NB4 (cell line): ENCODE measurements at places on chromosomes 3 and 15.
A peak's percentile ranks its signal among the peaks of the same experiment; 100 is the strongest.

DNA sequence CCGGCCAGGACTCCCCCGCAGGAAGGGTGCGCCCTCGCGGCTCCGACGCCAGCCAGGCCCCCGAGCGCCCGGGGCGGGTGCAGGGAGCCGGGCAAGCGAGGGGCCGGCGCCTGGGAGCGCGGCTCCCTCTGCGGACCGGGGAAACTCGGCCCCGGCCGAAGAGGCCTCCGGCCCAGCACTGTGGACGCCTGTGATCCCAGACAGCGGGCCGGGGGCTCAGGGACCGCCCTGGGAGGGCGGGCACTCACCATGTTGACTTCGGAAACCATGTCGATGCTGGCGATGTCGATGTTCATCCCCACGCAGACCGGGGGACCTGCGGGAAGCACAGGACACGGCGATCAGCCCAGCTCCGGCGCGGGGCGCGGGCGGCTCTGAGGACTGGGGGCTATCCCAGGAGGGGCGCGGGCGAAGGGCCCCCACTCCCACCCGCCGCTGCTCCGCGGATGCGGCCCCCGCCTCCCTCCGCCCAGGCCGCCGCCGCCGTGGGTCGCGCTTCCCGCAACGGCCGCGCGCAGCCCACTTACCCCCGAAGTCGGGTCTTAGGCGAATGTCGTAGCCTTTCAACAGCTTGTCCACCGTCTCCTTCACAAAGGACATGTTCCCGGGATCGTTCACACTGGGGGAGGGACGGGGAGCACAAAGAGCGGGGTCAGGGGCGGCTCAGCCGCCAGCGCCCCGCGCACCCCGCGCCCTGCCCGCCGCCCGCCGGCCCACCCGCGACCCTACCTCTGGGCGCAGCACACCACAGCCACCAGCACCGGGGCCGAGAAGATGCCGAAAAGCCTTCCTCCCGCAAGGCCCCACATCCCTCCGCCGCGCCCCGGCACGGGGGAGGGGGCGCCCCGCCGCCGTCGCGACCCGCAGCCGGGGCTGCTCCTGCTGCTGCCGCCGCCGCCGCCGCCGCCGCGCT lies at the start of gene GABRB3:
GABRB3 (minus strand) TSS at position 913 of the 913 bp plus-strand sequence.
- no peak for DNase-seq

GRCh38 chr3:43043071-43043766 lies 62.7 kb downstream of the POMGNT2 start:
- DNase-seq = no peak

DNA sequence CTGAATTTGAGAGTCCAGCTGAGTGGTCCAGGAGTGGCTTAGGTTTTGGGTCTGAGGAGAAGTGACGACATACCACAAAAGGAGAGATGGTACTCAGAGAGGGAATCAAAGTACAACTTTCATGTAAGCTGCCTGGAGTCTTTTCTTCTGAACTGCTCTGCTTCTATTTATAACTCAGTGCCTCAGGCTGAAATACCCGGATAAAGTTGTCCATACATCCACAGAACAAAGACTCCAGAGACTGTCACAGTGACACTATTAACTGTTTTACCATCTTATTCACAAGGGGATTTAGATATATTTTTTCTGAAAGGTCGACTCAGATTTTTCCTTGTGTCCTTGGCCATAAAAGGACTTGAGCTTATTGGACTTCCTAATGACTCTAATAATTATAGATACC lies 264.3 kb upstream of the DNAJC19 start:
- DNase-seq = no peak

DNA sequence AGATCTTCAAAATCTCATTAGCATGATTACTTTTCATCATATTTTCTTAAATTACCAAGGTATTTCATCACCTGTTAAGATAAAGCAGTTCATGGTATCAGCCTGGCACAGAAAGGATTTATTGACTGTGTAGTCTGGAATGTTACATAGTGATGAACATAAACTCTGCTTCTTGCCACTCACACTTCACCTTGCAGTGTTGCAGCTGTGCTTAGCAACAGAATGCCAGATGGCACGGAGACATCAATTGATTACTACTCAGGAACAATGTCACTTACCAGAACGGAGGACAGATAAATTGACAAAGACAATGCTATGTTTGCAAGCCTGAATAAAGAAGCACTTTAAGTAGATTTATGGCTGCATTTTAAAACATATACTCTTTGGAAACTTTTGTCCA lies 15.0 kb upstream of the BCHE start:
- no peak for DNase-seq

DNA sequence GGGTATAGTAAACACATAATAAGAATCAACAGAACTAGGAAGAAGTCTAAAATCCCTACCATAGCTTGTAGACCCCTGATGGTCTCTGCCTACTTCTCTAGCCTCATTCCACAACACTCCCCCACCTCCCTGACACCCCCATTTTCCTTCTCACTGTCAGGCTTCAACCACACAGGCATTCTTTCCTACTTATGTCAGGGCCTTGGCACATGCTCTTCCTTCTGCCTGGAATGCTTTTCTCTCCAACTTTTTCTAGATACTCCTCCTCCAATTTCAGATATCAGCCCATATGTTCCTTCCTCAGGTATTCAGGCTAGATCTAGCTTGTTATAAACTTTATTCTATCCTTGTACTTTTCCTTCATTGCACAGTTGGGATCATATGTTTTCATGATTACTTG lies 106.0 kb upstream of the MRPL3 start:
- no peak for DNase-seq

GRCh38 chr15:42621996-42622925 lies 46.9 kb downstream of the STARD9 start:
- no peak for DNase-seq

GRCh38 chr15:61517776-61518175 lies 288.7 kb upstream of the RORA start:
- no peak for DNase-seq

DNA sequence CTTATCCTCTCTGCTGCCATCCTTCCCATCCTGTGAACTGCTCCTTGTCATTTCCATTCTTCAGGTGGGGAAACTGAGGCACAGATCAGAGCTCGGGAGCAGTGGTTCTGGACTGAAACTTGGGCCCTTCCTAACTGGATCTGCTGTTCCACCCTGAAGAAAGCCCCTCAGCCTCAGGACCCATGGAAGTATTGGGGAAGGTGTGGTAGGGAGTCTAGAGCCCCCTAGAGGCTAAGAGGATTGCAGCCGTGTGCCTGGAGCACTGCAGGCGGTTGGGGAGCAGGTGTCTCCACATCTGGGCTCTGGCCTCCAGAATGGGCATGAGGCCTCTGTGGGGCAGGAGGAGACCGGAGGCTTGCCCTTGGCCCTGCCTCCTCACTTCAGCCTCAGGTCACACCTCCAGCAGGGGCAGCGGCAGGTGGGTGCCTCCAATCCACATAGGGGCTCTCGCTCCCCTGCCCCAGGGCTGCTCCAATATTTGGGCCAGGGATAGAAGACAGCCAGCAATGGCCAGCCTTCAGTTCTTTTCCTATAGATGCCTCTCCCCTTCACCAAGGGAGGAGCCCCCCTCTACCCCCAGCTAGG lies 28.1 kb downstream of the DNAJB8 start:
- DNase-seq = peak; percentile 35

DNA sequence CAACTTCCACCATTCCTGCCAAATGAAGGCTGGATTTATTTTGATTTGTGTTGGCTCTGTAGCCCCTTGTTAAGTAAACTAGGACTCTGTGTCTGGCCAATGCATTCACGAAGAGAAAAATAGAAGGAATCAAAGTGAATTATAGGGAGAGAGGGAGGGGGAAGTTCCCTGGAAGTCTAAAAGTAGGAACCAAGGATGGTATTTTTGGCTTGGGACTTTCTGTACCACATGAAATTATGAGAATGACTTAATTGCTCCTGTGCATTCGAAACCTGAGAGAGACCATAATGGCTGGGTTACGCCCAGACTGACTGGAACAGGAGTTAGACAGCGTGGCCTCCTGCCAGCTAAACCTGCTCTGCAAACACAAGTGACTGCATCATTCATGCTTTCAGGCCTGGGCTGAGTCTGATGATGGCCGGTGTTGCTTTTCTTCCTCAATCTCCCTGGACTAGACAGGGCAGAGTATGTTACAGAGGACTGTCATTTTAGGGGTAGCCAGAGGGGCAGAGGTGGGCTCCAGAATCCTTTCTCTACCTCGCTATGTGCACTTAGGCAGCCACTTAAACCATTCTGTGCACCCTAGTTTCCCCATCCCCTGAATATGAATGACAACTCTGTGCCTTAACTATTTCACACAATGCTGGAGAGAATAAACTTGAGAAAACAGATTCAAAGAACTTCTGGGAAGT lies 58.9 kb downstream of the MYO1E start:
- no peak for DNase-seq

GRCh38 chr3:41768363-41768762 lies 193.5 kb downstream of the ULK4 start:
- no peak for DNase-seq

GRCh38 chr3:57983734-57984518 lies 24.3 kb upstream of the FLNB start:
- DNase-seq = peak; percentile 96

DNA sequence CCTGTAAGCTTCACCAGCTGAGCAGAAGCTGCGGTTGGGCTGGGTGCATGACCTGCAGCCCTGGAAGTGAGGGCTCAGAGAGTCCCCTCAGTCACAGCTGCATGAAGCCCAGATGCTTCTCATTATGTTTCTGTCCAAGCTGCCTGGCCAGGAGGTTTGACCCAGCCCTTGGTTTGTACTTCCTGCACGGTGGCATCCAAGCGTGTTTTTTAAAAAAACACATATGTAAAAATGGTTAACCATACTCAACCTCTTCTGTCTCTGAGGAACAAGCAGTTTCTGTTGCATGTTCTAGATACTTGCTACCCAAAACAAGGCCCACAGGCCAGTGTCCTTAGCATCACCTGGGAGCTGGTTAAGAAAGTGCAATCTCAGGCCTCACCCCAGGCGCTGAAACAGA lies 76.0 kb upstream of the ATP10A start:
- no peak for DNase-seq

GRCh38 chr15:80309769-80310384 lies 57.9 kb upstream of the CTXND1 start:
- DNase-seq = peak; percentile 31

GRCh38 chr15:51844747-51845426 lies 15.4 kb downstream of the TMOD3 start:
- DNase-seq = no peak

DNA sequence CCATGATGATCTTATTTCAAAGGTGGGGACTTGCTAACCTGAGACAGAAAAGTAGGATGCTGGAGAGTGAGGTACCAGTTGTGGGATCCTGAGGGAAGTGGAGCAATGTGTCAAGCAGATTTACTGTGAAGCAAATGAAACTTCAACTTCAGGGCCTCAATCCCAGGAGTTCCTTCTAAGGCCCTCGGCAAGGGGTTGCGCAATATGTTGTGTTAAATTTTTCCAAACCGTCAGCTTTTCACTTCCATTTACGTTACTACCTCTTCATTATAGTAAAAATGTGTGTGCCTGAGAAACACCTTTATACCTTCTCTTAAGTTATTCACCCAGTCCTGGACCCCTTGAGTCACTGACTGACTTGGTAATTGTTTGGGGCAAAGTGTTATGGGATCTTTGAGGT lies 42.5 kb upstream of the KCNH8 start:
- peak; percentile 3 for DNase-seq

DNA sequence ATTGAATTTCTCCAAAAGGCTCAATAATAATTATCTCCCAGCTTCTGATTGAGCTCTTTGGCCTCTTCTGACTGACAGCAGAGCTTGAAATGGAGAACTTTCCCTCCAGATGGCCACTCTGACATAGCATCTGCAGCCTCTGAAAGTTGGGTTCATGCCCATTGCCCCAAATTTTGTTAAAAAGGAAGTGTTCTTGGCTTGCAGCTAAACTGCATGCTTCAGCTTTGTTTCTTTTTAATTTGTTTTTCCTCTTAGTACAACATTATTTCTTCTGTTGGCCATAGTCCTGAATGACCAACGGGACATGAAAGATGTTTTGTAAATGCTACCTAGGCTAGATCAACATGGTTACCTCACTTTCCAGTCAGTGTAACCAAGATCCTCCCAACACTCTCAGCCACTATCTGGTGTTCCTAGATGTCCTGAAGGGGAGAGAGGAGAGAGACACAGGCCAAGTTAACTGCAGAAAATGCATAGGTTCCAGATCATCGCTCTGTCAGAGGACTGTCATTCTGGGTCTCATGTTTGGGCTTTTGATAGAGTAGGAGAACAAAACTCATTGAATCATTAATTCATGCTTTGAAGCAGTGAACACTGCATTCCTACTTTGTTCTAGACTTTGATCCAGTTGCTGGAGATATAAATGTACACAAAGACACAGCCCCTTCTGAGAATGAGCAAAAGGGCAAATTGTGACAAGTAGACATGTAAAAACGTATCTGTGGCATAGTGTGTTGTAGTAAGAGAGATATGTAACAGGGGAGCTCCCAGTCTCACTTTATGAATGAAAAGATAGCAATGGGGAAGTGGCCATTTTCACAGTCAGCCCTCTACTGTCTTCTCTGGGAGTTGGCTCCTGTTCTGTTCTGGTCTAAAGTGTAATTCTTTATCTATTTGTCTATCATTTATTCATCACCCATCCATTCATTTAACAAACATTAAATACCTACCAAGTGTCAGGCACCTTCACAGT lies 156.2 kb downstream of the ZNF621 start:
- DNase-seq = no peak

- no peak for DNase-seq
These were observed 137.3 kb upstream of the TSPAN3 start for GRCh38 chr15:77208241-77208640.
